ENCODE measurements at places on chromosomes 13 and 19.

- no peak for DNase-seq
These were observed 666 bp downstream of the SAMD1 start for GRCh38 chr19:14089662-14090508.

GRCh38 chr19:3336680-3337523 is 29.5 kb upstream of the NFIC start:
- peak; percentile 82 for DNase-seq

DNA sequence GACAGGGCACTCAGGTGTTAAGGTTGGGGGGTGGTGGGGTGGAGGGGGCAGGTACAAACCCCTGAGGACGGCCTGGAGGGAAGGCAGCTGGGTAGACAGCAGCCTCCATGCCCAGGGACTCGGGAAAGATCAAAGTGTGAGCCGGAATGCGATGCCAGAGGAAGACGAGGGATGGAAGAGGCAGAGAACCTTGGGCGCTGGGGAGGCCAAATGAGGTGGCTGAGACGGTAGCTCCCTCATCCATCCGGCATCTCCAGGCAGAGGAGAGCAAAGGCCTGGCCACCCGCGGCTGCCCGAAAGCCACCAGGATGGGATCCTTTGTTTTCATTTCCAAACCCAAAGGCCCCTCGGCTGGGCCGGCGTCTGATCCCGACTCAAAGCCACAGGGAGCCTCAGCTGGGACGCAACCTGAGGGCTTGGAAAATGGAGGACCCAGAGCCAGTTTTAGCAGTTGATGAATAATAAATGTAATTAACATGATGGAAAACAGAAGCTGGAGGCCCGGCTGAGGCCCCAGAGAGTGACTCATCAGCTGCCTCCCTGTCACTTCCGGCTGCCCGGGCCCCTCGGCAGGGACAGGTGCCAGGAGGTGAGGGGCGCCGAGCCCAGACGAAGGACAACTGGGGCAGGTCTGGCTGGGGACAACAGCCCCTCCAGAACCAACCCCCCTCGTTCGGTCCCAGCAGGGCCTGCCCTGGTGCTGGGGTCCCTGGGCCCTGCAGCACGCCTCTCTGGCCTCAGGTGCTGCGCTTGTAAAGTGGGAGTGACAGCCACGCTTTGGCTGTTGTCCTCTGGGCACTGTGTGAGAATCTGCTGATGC is 61.6 kb downstream of the CEBPG start:
- no peak for DNase-seq

GRCh38 chr19:7748756-7749155 is 1.4 kb upstream of the CD209 start:
- DNase-seq: no peak

- DNase-seq: no peak
These were observed 2.7 kb downstream of the ADGRE5 start for GRCh38 chr19:14383661-14384555.

DNA sequence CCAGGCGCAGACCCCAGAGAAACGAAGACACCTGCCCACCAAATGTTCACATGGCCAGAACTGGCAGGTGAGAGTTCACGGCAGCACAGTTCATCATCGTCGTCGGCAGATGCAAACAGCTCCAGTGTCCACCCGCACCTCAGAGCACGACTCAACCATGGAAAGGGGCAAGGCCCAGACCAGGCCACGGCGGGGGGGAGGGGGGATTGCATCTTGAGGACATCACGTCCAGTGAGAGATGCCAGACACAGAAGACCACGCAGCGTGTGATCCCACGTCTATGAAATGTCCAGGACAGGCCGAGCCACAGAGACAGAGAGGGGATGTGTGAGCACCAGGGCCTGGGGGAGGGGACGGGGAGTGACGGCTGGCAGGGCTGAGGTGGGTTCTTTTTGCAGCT is 7.3 kb downstream of the RNF126 start:
- no peak for DNase-seq

DNA sequence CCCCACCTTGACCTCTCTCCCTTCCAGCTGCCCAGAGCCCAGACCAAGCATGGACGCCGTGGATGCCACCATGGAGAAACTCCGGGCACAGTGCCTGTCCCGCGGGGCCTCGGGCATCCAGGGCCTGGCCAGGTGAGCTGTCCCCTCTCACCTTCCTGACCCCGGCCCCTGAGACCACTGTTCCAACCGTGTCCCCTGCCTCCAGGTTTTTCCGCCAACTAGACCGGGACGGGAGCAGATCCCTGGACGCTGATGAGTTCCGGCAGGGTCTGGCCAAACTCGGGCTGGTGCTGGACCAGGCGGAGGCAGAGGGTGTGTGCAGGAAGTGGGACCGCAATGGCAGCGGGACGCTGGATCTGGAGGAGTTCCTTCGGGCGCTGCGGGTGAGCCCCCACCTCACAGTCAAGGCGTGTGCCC is 312 bp downstream of the CAPS start:
- no peak for DNase-seq

GRCh38 chr19:28940751-28941500 is 272.0 kb downstream of the UQCRFS1 start:
- DNase-seq: no peak

DNA sequence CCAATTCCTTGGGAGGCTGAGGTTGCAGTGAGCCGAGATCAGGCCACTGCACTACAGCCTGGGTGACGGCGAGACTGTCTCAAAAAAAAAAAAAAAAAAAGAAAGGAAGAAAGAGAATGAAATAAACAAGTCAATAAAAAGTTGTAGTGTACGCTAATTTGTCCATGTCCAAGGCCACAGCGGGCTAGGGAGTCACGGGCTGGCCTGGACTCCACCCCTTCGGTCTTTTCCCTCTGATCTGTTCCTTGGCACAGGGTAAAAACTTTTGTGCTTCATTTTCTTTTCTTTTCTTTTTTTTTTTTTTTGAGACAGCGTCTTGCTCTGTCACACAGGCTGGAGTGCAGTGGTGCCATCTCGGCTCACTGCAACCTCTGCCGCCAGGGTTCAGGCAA is 19.4 kb upstream of the MKNK2 start:
- no peak for DNase-seq

GRCh38 chr19:9342610-9343304 is 18.8 kb downstream of the ZNF559 start:
- no peak for DNase-seq

- peak; percentile 42 for DNase-seq
These were observed 8.8 kb upstream of the IGFL4 start for GRCh38 chr19:46049597-46049996.

- no peak for DNase-seq
These were observed 154.9 kb upstream of the KLF12 start for GRCh38 chr13:74289107-74289506.

DNA sequence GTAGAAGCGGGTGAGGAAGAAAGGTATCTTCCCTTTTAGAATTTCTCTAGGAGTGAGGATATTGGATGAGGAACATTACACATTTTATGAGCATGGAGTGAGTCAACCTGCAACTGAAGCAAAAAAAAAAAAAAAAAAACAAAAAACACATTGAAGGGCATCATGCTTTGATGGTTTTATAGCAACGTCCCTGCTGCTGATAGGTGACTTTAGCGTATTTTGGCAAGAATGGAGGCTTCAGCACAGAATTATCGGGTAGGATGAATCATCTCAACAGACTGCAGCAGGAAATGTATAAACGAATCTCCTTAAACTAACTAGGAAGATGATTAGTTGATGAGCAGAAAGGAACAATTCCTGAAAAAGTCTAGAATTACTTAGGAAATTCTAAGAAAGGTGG is 1359.6 kb upstream of the ATXN8OS start:
- DNase-seq: peak; percentile 34

DNA sequence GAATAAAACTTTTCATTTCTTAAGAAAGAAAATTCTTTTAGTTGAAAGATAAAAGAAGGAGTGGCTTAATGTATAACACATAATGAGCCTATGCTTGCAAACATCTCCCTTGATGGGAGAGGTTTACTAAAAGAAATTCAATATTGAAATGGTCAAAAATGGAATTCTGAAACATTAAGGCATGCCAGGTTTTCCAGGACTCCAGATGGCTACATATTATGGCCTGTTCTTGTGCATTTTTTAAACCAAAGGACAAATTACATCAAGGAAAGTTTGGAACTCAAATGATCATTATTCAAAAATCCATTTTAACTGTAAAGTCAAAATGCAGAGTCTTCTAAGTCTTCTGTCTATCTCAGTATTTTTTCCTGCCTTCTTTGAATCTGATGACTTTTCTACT is 19.1 kb upstream of the CYSLTR2 start:
- no peak for DNase-seq

DNA sequence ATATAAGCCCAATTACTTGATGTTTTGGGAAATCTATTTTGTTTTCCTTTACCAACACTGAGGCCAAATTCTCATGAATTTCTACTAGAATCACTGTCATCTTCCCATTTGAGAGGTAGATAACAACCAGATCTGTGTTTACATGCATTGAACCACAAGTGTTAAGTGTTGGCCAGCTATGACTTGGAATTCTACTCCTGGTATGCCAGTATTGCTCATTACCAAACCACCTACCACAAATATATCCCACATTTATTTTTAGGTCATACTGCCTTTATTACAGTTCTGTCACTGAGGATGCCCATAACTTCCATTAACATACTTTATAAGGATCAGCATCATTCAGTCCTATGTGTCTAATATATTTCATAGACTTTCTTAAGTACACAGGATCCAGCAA is 328.9 kb downstream of the DIAPH3 start:
- no peak for DNase-seq

GRCh38 chr13:106455190-106455589 is 80.3 kb downstream of the EFNB2 start:
- no peak for DNase-seq

DNA sequence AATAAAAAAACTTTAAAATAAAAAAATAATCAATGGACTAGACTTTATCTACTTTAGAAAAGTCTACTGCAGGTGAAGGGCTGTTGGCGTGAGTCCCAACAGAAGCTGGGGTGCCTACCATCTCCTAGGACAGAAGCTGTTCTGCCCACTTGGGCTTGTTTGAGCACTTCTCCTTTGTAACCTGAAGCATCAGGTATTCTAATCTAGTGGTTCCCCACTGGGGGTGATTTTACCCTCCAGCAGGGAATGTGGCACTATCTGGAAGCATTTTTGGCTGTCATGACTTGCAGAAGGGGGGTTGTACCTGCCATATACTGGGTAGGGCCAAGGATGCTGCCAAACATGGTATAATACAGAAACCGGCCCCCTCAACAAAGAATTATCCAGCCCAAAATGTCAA is 16.2 kb upstream of the DOCK9 start:
- no peak for DNase-seq

DNA sequence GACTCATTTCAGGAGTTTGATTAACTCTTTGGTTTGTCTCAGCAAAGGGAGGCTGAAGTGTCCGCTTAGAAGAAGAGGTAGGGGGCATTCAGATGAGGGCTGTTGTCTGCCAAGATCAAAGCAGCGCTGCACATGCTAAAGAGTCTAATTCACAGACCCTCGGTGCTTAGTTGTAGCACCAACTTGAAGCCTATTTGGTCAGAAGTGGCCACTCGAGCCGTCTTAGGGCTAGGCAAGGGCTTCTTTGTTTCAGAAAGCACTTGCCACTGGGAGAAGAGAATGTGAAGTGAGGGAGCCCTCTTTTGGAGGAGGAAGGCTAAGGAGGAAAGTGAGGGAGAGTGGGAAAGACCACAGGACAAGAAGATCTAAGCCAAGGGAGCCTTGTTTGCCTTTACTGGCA is 313.4 kb upstream of the TMTC4 start:
- no peak for DNase-seq

- DNase-seq: no peak
These were observed 62.8 kb upstream of the SACS start for GRCh38 chr13:23496255-23496654.

DNA sequence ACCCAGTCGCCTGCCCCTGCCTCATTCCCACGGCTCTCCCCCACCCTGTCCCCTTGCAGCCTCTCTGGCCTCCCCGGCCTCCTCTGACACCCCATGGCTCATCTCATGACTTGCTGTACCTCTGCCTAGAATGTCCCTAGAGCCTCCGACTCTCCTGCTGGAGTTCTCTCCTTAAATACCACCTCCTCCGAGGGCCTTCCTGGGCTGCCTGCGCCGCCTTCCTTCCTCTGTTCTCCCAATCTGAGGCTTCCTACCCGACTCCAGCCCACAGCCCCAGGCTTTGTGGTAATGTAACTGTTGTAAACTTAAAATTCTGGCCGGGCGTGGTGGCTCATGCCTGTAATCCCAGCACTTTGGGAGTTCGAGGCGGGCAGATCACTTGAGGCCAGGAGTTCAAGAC is 27.7 kb downstream of the GPR42 start:
- DNase-seq: no peak

DNA sequence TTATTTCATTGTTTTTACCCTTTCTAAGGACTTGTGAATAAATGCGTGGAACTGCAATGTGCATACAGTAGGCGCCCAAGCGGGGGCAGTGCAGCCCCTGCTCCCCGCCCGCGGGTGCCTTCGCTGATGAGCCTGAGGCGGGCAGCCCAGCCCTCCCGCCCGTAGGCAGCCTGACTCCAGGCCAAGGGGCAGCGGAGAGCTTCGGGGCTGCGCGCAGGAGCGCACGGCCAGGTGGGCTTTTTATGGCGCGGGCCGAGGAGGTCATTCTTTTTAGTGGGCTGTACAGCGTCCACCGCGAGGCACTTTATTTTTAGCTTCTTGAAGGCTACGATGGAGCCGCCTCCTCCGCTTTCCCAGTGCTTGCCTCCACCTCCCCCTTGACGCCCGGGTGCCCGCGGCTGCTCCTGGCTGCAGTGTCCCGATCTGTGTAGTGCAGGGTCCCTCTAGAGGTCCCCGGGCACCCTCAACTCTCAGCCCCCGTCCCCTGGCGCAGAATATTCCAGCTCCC is 60.5 kb downstream of the CCNE1 start:
- no peak for DNase-seq

All from DMS153 (cell line).